ENCODE measurements at places on chromosomes 1 and 21. TPM values are rescaled to one million over a fixed set of nuclear protein-coding genes. Genes with fewer than 3 reads are reported as not detected.

Gene CYP4X1
- total RNA-seq: 2.2 TPM

Gene HP1BP3
- total RNA-seq: 106 TPM

DNA sequence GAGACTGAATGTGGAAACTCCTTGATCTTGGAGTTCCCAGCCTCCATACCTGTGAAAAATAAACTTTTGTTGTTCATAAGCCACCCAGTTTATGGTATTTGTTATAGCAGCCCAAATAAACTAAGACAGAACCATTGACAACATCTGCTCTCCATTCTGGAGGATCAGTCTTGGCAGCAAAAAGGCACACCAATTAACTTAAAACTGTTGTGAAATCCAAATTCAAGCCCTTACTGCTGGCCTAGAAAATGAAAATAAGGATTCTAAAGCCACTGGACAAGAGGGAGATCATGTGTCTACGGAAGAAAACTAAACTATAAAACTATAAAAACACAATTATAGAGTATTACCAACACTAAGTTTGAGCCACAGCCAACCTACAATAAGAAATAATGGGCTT lies 172.1 kb upstream of the RNPC3 start:
- H3K27me3 ChIP-seq: no peaks in the 10 kb centered on the region
- no peaks in the 10 kb centered on the region for H3K36me3 ChIP-seq
- no peak overlapping the region for H3K4me3 ChIP-seq
- H3K27ac ChIP-seq: no peak overlapping the region
- H3K4me1 ChIP-seq: no peaks in the 10 kb centered on the region

DNA sequence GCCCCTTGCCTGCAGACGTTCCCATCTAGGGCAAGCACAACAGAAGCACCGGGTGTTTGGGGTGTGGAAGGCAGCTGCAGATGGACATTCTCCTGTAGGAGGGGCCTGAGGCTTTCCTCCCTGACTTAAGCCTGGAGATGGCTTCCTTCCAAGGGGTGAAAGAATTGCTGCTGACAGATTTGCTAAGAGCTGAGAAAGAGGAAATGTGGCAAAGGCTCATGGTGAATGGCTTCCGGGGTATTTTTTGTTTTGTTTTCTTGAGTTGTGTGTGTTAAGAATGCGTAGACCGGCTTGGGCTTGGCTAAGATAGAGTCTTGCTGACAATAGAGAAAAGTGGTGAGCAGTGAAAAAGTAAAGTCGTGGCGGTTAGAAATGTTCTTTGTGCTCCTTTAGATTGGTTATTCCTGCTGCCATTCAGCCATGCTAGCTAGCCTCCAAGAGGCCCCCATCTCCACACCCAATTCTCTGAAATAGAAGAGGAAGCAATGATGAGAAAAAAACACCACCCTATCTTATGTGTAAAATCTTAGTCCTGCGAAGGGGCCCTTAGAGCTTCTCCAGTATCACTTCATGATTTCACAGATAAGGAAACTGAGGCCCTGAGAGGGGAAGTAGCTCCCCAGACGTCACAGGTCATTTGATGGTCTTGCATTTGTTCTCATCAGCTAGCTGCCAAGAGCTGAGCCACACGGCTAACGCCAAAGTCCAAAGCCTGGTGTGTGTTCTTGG lies 36.9 kb downstream of the EIF2D start:
- H3K27ac ChIP-seq: peak overlapping the region; percentile 38
- peaks cover 34% of the 10 kb centered on the region for H3K4me1 ChIP-seq
- DNase-seq: peak; percentile 76
- no peaks in the 10 kb centered on the region for H3K36me3 ChIP-seq
- no peak overlapping the region for H3K4me3 ChIP-seq
- no peaks in the 10 kb centered on the region for H3K27me3 ChIP-seq

DNA sequence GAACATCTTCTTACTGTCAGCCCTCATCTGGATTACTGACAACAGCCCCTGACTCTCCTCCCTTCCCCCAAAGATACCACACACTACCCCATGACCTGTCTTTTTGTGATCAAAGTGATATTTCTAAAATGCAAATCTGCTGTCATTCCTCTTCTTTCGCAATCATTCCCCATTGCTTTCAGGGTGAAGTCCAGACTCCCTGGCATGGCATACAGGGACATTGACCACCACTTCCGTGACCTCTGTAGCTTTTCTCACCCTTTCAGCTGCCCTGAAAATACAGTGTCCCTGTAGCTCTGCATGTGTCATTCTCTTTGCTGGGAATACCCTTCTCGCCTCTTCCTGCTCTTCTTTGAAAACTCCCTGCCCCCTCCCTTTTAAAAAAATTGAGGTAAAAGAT lies 4.1 kb downstream of the SERINC2 start:
- H3K27ac ChIP-seq: no peak overlapping the region
- no peak for DNase-seq

- H3K27me3 ChIP-seq: no peaks in the 10 kb centered on the region
- DNase-seq: no peak
- H3K27ac ChIP-seq: no peak overlapping the region
- H3K4me1 ChIP-seq: no peaks in the 10 kb centered on the region
- H3K4me3 ChIP-seq: no peak overlapping the region
Observed at GRCh38 chr1:75373542-75374159, 237.3 kb downstream of the SLC44A5 start.

GRCh38 chr1:169340882-169341281 lies 26.7 kb downstream of the NME7 start:
- H3K27me3 ChIP-seq: no peaks in the 10 kb centered on the region
- DNase-seq: no peak
- H3K4me1 ChIP-seq: no peaks in the 10 kb centered on the region
- H3K4me3 ChIP-seq: no peak overlapping the region
- H3K36me3 ChIP-seq: no peaks in the 10 kb centered on the region
